NCI-H2029 treated with DMSO at 0.1 percent for 48 hours (cell line): ENCODE measurements at places on chromosomes 7 and 10.
A peak's percentile ranks its signal among the peaks of the same experiment; 100 is the strongest.

GRCh38 chr7:81839708-81840369 is 70.0 kb upstream of the HGF start:
- DNase-seq, result no peak

- DNase-seq, result no peak
Measured at GRCh38 chr10:71678057-71678805, 41.3 kb downstream of the C10orf105 start.

GRCh38 chr7:121546632-121547543 is 150.8 kb upstream of the FAM3C start:
- no peak for DNase-seq

GRCh38 chr10:108689891-108690290 is 1233.4 kb downstream of the XPNPEP1 start:
- no peak for DNase-seq

DNA sequence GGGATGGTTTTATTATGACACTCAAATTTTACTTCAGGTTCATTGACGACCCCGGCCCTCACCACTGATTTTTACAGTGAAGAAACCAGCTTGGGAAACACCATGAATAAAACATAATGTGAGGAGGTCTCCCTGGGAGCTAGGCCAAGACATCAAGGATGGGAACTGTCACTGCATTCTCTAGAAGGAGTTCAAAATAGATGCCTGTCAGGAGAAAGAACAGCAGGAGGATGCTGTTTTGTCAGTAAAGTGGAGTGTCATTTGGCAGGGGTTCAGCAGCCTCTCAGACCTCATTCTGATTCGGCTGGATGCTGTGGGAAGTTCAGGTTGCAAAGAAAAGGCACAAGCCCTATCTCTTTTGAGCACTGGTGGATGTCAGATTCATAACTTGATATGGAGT is 360.3 kb upstream of the C7orf33 start:
- DNase-seq, result peak; percentile 38
